ENCODE measurements at places on chromosomes 12 and 14.

- DNase-seq: no peak
These were observed 86.1 kb downstream of the SLC24A4 start for GRCh38 chr14:92409043-92409442.

DNA sequence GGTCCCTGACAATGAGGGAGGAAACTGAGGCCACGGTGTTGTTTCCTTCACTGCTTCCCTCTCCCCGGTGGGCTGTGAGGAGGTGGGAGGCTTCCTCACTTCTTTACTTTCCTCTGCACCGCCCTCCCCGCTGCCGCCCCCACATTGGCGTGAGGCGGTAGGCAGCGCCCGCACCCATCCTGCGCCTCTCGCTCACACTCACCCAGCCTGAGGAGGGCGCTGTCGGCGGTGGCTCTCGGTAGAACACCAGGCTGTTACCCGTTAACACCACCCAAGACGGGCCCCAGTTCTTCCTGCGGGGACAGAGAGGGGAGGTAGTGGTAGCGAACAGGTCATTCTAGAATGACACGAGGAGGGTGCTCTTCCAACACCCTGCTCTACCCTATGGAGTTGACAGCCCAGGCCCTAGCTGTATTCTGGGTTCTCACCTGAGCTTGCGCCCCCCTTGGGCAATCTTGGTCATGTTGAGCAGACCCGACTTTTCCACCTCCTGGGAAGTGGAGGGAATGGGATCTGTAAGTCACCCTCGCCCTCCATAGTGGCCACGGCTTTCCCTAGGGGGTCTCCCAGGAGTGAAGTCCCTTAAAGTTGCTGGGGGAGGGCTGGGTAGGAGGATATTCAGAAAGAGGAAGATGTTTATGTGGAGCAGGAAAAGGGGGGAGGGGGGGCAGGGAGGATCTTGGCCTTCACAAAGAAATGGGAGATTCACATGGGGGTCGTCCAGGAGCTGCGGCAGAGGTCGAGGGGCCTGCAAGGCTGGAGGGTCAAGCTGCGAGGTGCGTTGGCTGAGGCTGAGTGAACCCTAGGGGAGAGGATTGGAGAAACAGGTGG is 3.3 kb downstream of the ARHGAP9 start:
- no peak for DNase-seq

- no peak for DNase-seq
These were observed 49.3 kb upstream of the RERGL start for GRCh38 chr12:18139254-18139653.

GRCh38 chr12:19273482-19274330 is 144.2 kb downstream of the PLEKHA5 start:
- peak; percentile 79 for DNase-seq

- no peak for DNase-seq
These were observed 15.5 kb downstream of the CNIH1 start for GRCh38 chr14:54425537-54426274.

DNA sequence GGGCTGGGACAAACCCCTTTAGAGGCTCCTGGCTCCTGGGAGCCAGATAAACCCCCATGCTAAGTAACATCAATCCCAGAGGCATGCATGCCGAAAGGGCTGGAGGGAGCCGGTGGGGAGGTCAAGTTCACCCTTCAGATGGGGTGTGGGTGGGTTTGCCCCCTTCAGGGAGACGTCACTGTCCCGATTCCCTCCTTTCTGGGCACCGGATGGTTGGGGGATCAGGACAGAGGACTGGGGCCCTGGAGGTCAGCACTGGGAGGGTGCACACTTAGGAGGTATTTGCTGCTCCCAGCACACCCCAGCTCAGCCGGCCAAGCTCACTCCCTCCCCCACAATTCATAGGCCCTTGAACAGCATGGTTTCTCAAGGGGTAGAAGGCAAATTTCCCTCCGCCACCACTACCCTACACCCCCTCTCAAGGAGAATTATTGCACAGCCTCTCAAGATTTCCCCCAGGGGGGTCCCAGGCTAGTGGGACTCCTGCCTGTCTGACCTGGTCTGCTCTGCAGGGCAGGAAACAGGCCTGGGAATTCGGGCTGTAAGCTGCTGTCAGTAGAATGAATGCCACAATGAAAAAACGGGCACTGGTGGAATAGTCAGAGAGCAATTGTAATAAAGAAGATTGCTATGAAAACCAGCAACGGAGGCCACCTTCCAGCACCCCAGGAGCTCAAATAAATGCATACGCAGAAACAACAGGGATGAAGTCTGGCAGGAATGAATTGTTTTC is 63.5 kb downstream of the GALNT16 start:
- DNase-seq: peak; percentile 9

DNA sequence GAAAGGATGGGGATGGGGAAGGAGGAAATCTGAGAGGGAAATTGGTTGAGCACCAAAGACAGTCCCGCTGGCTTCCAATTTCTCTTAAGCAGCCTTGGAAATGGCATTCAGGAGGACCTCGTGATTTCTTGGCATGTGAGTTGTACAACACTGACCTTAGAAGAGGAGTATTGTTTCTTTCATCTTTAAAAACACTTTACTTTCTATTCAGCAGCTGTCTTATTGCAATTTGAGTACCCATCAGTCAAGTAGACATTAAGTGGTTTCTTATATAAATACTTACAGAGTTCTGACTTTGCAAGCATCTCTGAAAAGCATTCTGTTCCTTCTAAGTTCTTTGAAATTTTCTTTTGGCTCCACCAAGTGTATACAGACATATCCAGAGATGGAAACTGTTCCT is 83.2 kb downstream of the LMNTD1 start:
- DNase-seq: no peak

DNA sequence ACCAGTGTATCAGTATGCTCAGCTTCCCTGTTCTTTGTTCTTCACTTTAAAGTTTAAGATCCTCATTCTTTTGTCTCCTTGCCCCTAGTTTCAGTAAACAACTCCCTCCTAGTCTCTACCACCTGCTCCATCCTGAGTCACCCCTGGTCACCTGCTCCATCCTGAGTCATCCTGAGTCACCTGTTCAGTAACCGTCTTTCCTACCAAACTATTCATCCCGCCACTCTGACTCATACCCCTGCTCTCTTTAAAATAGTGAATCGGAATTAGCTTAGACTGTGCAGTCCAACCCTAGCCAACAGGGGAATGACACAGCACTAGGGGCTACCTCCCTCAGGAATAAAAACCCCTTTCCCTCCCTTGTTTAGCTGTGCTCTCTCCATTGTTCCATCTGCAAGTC is 888.1 kb upstream of the MDGA2 start:
- no peak for DNase-seq
